ENCODE measurements at places on chromosomes 4 and X.
A peak's percentile ranks its signal among the peaks of the same experiment; 100 is the strongest.

DNA sequence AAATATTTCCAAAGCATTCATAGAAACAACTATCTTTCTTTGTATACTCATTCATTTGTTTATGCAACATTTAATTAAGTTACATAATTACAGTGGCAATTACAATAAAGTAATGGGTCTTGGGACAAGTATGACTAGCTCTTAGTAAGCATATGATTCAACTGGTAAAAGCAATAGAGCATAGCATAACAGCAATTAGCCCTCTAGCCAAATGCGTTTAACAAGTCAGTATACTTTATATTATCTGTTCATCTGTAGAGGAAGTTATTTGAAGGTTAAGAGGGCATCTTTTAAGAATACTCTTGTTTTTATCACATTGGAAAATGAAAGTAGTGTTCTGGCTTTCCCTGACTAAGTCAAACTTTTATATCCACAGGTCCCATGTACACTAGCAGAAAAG, 198.1 kb upstream of the UGT8 start:
- DNase-seq = no peak

GRCh38 chr4:56129431-56129861, 180.7 kb downstream of the CEP135 start:
- DNase-seq = peak; percentile 18

GRCh38 chr4:111963158-111963700, 182.0 kb upstream of the FAM241A start:
- DNase-seq = no peak

- no peak for DNase-seq
These were observed 190.2 kb downstream of the DCLK2 start for GRCh38 chr4:150268444-150268843.

DNA sequence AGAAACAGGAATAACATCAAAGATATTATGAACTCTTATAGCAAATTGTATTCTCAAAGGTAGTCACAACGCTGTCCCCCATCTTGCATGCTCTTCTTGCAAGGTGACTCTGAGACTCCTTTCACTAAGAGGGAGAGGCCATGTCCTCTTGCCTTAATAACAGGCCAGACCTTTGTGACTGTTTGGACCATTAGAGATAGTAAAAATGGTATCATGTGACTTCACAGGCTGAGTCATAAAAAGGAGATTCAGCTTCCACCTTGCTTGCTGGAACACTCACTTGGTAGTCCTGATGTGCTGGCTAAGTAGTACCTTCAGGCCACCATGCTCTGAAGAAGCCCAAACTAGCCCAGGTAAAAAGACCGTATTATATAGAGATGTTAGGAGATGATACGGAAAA, 143.8 kb downstream of the FBXW7 start:
- no peak for DNase-seq

DNA sequence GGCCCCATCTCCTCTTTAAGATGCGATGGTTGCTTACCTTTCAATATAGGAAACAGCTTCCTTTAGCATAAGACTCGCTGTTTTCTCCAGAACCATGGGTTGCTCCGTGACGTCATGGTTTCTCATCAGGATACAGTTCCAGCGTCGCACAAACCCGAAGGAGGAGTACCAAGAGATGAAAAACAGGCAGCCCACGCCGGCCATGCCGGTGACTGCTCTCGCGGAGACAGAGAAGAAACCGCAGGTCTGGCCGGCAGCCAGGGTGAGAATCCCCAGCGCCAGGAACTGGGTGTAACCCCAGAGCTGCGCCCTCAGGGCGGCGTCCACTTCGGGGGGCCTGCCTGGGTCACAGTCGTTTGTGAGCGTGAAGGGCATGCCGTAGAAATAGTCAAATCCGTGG, 11.4 kb downstream of the ARSD start:
- no peak for DNase-seq

DNA sequence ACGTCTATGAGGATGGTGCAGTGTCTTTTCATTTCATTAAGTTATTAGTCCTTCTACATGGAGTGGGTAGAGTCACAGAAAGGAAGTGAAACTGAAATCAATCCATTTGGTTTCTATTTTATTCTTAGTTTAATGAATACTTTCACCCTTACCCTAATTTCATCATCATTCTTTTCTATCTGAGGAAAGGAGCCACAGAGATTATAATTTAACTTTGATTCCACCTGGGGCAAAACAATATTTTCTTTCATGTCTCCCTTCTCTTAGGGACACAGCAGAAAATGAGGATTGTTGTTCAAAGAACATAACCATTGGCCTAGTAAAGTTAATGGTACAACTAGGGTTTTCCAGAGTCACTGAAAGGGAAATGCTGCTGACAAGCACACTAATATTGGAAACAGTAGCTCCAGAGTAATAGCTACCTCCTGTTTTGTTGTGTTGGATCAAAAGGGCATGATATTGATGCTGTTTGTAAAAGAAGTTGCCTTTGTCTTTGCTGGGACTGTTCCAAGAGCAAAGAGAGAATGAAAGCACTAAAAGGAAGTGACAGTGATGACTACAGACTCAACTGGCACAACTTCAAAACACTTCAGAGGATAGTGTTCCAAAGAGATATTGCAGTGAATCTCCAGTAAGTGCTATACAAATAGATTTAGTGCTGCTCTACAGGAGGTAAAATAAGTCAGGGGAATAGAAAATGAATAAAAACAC, 247.1 kb upstream of the PITX2 start:
- no peak for DNase-seq

- DNase-seq = no peak
These were observed 58.7 kb downstream of the MAD2L1 start for GRCh38 chr4:120007896-120008436.

Data from activated naive CD4-positive, alpha-beta T cell treated with anti-CD3 and anti-CD28 coated beads, Interleukin-2, amount 50 U/mL, for 16 hours (primary cell).